ENCODE measurements at places on chromosomes 3 and 15.
A peak's percentile ranks its signal among the peaks of the same experiment; 100 is the strongest.

DNA sequence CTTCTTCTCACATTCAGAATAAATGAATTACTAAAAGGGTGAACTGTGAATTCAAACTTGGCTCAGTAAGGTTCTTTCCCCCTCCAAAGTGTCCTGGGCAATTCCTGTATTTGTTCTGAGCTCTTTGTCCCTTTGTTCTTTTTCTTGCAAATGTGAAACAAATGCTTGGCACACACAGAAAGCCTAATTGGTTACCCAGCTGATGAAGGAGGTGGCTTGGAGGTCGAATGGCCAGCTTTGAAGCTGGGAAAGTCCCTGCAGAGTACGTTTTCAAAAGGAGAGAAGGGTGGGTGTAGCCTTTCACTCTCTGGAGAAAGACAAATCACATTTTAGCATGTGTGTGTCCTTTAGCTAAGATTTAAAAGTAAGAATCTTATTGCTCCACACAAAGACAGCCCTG, 154.4 kb downstream of the PEX5L start:
- peak; percentile 33 for DNase-seq

DNA sequence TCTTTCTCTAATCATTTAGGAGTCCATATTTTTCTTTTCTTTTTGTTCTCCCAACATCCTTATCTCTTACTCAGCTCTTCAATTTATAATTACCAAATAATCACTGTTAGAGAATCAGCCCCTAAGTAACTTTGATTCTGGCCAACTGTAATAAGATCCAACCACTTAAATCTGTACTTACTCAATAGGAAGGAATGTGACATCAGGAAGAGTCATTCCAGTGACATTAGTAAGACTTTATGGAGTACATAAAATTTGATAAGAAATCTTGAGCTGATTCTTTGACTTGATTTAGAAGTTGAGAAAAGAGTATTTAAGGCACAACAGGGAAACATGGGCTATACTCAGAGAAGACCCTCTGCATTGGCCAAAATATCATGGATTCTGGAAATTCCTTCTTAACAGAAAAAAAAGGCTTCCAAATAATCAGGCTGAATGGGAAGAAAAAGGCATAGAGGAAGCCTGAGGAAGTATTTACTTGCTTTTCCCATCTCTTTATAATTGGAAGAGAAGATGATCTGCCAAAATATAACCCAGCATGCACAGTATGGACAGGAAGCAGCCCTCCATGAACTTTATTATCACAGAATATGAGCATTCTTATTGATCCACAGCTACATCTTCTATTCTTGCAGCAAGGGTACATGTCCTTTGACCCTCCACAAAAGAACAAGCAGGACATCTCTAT, 289.7 kb upstream of the TPRG1 start:
- no peak for DNase-seq

DNA sequence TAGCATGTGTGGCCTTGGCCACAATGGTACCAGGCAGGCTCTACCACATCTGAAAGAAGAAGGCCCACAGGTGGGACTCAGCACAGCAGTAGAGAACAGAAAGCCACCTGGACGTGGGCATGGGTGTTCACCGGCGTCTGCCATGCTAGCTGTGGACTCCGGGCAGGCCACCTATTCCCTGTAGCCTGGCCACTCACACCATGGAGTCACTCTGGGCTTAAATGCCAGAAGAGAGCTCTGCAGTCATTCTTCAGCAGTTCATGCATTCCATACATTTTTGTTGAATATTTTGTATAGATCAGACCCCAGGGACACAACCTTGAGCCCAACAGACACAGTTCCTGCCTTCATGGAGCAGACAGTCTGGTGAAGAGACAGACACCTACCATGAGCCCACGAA, 138.6 kb downstream of the SRGAP3 start:
- DNase-seq = no peak

- DNase-seq = no peak
These were observed 179.9 kb upstream of the TBL1XR1 start for GRCh38 chr3:177377166-177377565.

DNA sequence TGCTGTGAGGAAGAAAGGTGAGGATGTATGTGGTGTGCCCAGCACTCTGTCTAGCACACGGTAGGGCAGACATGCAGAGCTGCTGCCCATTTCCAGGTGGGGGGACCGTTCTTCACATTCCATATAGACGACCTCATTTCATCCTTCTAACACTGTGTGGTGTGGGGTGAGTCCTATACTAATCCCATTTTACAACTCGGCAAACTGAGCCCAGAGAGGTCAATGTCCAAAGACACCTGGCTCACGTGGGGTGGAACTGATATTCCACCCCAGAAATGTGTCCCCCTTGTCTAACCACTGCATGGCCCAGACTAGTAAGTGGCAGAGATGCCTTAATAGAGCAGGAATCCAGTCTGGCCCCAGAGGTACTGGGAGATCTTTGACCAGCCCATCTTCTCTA, 119.2 kb downstream of the FBLN2 start:
- no peak for DNase-seq

DNA sequence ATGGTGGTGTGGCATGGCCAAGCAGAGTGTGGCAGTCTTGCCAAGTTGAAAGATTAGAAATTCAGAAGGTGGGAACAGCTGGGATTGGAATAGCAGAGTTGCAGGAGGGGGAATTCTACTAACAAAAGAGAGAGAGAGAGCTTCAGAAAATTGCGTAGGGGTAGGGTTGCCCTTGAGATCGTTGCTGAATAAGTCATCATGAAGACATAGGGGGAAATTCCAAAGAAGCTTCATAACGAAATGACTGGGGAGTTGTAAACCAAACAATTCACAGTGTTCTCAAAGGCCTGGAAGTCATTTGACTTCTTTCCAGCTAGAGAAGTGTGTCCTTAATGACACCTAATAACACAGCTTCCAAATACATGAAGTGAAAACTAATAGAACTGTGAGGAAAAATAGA, 26.3 kb upstream of the TIPARP start:
- DNase-seq = no peak

- DNase-seq = no peak
These were observed 68.6 kb downstream of the FILIP1L start for GRCh38 chr3:100045696-100046095.

- no peak for DNase-seq
These were observed 32.9 kb downstream of the CMSS1 start for GRCh38 chr3:99850608-99851007.

Data from NCI-H146 (cell line).